ENCODE measurements at places on chromosomes 12 and 14.

DNA sequence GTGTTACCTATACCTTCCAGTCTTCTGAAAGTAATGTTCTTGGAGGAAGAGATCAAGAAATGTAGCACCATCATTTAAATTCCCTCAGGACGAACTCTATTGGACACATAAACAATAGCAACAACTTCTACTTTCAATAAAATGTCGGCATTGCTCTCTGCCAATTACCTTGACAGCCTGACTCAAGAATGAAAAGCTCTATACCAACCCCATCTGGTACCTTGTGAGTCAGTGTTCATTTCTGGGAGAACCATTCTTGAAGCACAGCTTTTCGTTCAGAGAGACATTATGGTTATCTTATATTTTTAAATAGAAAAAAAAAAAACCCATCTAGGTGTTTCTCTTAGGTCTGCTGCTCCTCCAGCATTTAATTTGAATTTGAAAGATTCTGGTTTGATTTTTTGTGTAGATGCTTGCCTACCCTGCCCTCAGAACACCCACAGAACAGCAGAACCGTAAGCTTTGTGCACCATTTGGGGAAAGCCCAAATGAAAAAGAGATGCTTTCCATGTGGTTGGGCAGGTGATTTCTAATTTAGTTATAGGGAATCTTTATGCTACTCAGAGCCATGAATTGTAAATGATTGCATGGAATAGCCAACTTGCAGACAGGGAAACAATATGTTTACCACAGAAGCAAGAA, 156.0 kb downstream of the SAMD4A start:
- DNase-seq = peak; percentile 60

DNA sequence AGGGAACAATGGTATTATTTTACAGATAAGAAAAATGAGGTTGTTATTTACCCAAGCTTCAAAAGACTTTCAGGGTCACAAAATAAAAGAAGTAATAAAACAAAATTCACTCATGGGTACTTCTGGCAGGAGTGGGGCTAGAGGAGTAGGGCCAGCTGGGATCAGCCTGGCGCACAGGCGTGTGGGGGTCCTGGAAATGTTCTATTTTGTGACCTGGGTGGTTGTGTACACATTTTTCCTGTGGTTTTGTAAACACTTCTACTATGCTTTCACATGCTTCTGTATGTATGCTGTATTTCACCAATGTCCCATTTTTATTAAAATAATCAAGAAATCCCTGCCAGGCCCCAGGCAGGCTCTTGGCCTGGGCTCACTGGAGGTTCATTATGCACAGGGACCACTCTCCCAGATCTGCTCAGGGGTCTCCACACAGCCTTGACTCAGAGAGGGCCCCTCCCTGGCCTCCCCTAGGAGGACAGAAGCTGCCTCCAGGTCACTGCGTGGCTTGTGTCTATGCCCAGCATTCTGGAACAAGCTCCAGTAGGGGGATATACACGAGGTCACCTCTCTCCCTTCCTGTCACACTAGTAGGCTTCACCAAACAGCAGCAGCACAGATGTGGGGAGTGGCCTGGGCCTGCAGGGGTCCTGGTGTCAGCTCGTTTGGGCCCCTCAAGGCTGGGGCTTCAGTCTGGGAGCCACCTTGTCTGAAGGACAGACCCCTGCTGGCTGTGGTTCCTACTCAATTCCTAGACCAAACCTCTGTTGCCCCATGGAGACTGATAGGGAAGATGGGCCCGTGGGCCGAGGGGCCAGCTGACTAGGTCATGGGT, 37.8 kb downstream of the ANAPC7 start:
- no peak for DNase-seq

GRCh38 chr12:3670083-3670620, 82.8 kb downstream of the CRACR2A start:
- DNase-seq = no peak

- no peak for DNase-seq
Measured at GRCh38 chr14:50823762-50824636, 7.0 kb downstream of the NIN start.

DNA sequence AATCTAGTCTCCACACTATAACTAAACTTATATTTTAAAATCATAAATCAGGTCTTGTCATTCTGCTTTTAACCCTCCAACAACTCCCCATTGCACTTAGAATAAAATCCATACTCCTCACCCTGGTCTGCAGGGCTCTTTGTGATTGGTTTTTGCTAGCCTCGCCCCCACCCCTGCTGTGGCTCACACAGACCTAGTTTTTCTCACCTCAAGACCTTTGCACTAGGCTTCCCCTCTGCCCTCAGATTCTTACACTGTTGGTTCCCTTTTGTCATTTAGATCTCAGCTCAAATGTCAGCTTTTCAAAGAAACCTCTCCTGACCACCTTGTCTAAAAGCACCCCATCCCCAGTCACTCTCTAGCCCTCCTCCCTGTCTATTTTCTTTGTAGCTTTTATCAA, 10.7 kb upstream of the LHX5 start:
- DNase-seq = no peak

DNA sequence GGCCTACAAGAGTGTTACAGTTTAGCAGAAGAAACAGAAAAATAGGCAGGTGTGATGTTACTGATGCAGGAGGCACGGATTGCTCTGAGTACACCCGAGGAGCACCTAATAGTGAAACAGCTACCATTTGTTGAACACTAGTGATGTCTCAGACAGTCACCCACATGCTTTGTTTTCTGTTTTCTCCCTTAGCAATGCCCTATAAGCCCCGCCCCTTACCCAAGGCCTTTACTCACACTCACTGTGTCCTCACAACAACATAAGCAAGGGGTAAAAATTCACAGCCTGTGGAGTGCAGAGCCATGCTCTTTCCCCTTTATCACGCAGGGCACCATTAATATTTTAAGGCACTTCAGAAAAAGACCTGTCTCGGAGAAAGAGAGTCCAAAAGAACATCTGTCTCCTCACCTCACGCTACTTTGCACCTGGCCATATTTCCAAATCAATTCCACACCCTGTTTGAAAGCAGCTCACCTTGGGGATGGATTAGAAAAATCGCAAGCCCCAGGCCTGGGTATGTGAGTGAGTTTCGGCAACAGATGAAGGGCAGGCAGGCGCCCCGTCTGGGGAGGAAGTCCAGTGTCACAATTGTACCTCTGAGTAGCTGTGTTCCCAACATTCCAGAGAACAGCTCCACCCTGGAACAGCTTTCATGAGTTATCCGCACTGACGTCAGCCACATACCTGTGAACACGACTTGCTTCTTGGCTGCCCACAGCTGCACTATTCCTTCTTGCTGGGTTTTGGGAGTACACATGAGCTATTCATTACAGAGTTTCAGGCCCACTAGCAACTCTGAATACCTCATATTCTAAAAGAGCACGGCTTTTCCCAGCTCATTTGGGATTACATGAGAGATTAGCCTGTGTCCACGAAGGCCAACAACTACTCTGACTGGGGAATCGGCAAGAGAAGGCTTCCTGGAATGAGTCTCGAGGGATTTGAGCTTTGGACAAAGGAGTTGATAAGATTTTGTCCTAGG, 26.0 kb downstream of the MAPK1IP1L start:
- DNase-seq = peak; percentile 71

GRCh38 chr12:75661908-75662307, 150.5 kb upstream of the KRR1 start:
- peak; percentile 90 for DNase-seq

DNA sequence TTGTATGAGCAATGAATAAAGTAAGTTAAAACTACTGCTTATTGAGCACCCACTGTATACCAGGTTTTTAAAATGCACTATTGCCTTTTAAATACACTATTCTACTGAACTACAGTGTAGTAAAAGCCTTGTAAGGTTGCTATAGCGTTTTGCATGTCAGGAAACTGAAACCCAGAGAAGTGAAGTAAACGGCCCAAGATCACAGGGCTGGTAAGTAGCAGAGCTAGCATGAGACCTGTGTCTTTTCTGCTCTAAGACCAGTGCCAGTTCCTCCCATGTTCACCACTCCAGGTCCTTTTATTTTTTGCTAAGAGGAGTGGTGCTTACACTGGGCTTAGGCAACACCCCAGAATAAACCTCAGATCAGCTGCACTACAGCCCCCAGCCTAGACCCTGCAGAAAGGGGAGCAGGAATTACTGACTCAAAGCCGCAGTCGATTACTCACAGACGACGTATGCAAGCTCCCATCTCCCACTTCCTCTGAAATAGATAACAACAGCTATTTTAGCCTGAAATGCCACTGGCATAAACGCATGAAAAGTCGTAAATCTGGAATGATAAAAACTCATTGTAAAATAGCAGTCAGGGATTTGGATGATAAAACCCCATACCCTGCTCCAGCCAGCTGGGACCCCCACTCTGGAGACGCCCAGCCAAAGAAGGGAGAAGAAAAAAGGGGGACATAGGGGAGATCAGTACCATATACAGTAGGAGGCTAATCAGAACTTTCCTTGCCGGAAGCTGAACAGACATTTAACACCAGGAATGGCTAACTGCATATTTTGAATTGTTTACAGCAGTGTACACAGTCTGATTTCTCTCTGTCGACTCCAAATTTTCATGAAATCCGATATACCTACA, 108.3 kb downstream of the NUAK1 start:
- peak; percentile 99 for DNase-seq

DNA sequence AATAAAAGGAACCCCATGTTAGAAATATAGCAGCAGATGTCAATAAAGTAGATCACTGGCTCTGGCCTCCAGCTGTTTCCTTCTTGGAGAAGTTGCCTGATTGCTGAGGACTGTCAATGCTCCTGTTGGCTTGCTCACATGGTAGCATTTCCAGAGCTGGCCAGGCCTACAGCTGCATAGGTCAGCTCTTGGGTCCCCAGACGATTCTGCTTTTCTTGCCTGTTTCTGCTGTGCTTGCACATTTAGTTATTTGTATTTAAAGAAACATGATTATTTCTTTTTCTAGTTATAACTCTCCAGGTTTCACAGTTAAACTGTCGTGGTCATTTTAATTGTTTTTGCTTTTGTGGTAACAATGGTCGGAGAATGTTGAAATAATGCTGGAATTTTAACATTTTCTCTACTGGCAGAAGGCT, 7.2 kb downstream of the NAV3 start:
- DNase-seq = no peak

GRCh38 chr12:28603239-28603638, 413.0 kb downstream of the CCDC91 start:
- peak; percentile 58 for DNase-seq

GRCh38 chr12:66239295-66239694, 50.3 kb downstream of the IRAK3 start:
- no peak for DNase-seq

- DNase-seq = no peak
Measured at GRCh38 chr14:68748691-68749090, 44.2 kb downstream of the ZFP36L1 start.

- no peak for DNase-seq
Measured at GRCh38 chr12:27988594-27989233, 16.2 kb upstream of the PTHLH start.

- DNase-seq = no peak
Measured at GRCh38 chr14:95185767-95186392, 28.6 kb upstream of the DICER1 start.

DNA sequence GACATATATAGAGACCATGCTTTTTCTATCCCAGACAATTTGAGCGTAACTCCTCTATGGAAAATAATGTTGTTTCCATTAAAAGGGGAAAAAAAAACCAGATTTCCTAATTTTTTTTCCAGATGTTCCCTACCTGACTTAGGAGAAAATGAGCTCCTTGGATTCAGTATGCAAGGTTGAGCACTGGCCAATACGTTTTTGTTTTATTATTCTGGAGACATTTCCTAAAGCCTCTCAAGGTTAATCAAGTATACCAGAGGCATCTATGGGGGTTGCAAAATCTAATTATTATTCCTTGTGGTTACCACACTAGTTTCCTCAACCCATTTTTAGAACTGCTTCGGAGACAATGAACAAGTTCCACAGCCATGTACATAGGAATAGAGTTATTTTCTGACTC, 291.3 kb downstream of the SLC16A7 start:
- DNase-seq = no peak

- no peak for DNase-seq
Measured at GRCh38 chr14:46091819-46092218, 559.8 kb downstream of the RPL10L start.

GRCh38 chr12:12624498-12624992, 12.9 kb downstream of the CREBL2 start:
- DNase-seq = no peak

DNA sequence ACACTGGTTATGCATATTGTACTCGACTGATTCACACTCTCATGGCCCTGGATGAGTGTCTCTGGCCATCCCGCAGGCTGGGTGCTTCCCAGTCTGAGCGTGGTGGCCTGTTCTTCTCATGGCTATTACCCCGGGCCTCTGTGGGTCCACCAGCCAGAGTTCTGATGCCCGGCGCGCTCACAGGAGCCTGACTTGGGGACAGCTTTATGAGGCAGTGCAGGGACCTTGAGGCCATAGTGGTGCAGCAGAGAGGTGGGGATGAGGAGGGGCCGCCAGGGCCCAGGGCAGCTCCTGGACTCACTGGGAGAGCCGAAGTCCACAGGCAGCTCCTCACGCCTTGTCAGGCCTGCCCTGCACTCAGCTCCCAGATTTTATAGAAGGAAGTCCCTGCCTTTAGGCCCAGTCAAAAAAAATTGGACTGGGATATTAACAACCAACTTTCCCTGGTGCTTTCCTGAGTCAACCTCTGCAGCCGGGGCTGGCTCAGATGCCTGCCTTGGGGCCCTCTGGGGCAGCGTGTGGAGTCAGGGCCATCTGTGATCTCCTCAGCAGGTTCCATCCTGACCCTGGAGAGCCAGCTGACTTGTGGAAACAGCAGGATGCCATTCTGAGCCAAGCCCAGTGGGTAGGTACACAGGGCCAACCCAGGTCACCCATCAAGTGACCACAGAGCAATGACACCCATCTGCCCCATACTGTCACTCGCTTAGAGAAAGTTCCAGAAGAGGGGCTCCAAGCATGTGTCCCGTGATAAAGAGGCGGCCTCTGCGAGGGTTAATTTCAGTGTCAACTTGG, 89.4 kb upstream of the DIO3 start:
- DNase-seq = no peak

- no peak for DNase-seq
Measured at GRCh38 chr14:30333934-30334333, 225.0 kb upstream of the G2E3 start.

Data from fibroblast of upper back skin (primary cell).